ENCODE measurements at places on chromosomes 16 and 17.

- DNase-seq = no peak
Observed at GRCh38 chr16:79618041-79618691, 17.6 kb upstream of the MAF start.

DNA sequence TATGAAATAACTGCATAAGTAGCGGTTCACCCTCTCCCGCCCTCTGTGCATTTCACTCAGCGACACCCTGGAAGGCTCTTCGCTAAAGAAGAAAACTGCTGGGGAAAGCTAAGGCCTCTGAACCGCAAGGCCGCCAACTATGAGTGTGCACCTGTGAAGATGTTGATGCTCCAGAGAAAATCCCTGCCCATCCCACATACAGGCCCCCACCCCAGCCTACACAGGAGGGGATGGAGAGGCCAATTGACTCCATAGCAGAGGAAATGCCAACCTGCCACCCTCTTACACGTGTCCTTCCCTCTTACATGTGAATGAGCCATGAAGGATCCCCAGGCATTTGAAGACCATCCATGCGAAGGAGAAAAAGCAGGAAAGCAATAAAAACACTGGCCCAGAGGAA is 104.8 kb downstream of the MGAT5B start:
- no peak for DNase-seq

GRCh38 chr17:78130090-78130436 is 508 bp upstream of the TMC8 start:
- no peak for DNase-seq

DNA sequence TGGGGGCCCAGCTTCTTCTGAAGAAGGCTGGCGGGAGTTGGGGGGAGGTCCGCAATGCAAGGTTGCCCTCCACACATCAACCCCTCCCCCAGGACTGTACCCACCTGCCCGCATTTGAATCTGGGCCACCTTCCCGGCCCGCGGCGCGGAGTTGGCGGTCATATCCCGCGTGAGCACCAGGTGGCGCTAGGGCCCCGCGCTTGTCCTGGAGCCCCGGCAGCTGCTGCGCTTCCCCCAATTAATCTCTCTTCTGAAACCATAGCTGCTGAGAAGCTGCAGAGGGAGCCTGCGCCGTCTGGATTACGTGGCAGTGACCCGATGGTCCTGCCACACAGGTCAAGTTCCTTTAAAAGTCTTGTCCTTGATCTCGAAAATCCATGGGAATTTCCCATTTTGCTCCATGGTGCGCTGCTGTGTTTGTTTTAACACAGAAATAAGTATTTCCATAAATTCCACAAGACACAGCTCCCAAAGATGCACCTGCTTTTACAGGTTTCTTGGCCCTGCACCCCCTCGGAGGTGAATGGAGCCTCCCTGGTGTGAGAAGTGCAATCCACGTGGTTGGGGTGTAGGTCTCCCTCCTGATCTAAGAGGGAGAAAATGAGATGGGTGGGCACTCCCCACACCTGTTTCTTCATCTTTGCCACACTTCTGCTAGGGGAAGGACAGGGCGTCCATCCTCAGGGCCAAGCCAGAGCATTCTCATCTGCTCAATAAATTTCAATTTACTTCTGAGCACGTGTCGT is 22.1 kb downstream of the COX4I1 start:
- peak; percentile 79 for DNase-seq

GRCh38 chr16:22312897-22313781 is 15.9 kb downstream of the POLR3E start:
- no peak for DNase-seq

DNA sequence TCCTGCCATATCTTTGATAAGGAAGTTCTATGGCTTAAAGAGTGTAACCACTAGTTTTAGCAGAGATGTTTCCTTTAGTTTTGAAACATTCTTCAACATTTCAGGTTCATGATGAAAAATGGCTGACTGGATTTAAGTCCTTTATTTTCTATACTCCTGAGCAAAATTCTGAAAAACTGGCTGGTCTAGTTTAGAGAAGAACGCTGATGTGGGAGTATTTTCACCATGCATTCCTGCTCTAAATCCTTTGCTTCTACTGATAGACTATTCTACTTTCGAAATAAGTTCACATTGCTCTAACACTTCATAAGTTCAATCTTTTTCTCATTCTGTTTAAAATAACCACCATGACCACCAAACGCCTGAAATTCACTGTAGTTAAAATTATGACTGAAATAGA is 281.9 kb downstream of the FTO start:
- DNase-seq = no peak

- no peak for DNase-seq
Observed at GRCh38 chr16:84616515-84616914, 1.4 kb downstream of the COTL1 start.

GRCh38 chr17:34671191-34671590 is 91.8 kb downstream of the TMEM132E start:
- no peak for DNase-seq

- peak; percentile 49 for DNase-seq
Observed at GRCh38 chr16:24010440-24011089, 174.8 kb downstream of the PRKCB start.

- peak; percentile 38 for DNase-seq
Observed at GRCh38 chr16:9138731-9139501, 47.5 kb downstream of the HAPSTR1 start.
